Liver (tissue), 10 donors: ENCODE measurements at places on chromosomes 5 and 9.

DNA sequence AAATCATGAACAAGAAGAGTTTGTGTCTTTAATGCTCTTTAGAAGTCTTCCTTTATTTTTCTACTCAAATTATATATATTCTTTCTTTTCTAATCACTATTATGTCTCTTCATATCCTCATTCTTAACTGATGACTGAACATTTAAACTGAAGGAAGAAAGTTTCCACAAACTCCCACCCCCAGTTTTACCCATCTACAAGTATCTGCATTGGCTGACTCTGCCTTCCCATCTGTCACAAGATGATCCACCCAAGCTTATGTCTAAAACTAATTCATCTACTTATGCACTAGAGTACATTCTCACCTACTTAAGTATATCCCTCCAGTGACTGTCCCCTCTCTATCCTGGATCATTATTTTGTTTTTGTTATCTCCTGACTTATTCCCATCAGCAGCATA, 344.5 kb downstream of the PRR16 start:
- DNase-seq: no peak

DNA sequence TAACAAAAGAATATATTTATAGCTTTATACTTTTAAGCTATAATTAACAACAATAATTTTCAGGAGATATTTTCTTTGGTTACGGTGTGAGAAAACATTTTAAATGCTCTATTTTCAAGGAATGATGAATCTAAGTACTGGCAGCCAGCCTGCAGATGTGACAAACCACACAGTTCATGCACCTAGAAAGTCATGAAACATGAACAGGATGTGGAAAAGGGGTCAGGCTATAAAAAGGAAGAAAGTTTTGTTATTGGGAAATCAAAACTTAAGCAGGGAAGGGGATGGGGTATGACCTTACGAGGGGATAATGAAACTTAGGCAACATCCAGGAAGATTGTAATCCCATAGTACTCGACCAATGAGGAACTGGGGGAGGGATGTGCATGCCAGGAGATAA, 508.7 kb upstream of the GRAMD2B start:
- DNase-seq: no peak

DNA sequence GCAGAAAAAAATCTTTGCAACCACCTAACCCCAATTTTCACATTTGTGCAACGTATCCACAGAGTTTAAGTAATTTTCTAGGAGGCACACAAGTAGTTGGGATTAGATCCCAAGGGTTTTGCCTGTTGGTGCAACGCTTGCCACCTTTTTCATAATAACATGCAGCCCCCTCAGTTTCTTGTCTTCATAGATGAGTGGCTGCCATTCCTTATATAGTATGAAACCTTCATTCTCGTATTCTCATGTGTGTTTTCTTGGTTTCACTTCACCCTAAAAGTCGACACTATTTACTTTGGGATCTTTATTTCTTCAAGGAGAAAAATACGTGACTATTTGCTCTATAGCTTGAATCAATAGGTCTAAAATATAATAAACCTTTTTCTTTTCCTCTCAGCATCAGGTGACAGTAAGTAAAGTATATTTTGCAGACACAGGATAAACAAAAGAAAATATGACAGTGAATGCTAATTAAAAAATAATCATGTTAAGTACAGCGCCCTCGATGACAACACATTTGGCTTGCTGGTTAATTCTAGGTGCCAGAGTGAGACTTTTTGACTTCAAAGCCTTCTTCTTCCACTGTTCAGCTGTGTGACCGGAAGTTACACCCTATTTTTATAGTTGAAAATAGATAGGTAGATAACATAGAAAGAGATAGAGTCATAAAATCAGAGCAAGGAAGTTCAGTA, 342.8 kb upstream of the CCNG1 start:
- no peak for DNase-seq

DNA sequence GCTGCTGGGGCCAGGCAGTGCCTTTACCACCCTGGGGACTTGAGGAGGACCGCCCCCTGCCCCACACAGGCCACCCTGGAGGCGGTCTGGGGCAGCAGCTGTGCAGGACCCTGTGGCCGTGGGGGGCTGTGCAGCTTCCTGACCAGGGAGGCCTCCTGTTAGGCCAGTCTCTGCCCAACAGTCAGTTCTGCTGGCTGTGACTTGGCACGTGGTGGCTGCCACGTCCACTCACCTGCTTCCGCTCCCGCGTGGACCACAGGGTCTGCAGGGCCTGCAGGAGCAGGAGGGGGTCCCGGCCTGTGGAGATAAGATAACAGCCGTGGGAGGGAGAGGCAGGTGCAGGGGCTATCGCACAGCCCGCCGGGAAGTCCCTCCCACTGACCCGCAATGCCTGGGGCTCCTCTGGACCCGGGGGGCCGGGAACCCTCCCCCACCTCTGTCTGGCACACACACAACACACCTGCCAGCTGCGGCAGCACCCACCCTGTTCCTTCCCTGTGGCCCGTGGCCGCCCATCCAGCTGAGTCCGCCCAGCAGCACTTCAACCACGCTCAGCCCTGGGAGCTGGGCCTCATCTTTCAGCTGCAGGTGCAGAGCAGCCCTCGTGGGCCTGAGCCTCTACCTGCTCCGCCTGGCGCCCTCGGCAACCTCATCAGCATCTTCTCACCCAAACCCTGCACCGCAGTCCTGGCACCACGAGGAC, 39.7 kb downstream of the EXD3 start:
- DNase-seq: no peak

DNA sequence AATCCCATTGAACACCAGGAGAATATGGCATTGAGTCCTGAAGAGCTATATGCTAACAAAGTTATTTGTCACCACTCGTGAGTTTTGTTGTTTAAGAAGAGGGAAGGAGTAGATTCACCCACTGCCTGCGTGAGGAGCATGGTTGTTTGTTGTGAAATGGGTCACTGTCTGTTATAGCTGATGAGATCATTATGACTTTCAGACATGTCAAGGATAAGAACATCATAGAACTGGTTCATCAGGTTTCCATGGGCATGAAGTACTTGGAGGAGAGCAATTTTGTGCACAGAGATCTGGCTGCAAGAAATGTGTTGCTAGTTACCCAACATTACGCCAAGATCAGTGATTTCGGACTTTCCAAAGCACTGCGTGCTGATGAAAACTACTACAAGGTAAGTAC, 76.9 kb downstream of the SYK start:
- DNase-seq: no peak

GRCh38 chr5:150398722-150399523, 13.8 kb downstream of the CD74 start:
- no peak for DNase-seq

DNA sequence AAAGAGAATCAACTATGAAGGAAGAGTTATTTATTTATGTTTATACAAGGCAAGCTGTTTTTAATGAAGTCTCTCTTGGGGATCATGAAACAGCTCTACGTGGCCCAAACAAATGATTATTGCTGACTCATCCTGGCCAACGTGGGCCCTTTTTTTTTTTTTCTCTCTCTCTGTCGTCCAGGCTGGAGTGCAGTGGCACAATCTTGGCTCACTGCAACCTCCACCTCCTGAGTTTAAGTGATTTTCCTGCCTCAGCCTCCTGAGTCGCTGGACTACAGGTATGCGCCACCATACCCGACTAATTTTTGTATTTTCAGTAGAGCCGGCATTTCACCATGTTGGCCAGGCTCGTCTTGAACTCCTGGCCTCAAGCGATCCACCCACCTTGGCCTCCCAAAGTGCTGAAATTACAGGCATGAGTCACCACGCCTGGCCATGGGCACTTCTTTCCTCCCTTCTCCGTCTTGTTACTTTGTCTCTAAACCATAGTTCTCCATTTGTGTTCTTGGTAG, 98.3 kb downstream of the BASP1 start:
- DNase-seq: no peak

GRCh38 chr5:82097-82496, 9.9 kb upstream of the PLEKHG4B start:
- DNase-seq: no peak

DNA sequence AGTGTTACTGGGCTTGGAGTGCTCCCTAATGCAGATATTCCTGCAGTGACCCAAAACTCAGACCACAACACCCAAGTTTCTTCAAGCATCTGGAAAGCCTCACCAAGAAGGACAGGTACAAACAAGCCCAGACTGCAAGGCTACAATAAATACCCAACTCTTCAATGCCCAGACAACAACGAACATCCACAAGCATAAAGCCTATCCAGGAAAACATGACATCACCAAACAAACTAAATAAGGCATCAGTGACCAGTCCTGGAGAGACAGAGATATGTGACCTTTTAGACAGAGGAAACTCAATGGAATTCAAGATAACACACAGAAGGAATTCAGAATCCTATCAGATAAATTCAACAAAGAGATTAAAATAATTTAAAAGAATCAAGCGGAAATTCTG, 605.6 kb downstream of the PDE4D start:
- DNase-seq: no peak

- no peak for DNase-seq
Observed at GRCh38 chr5:912280-913091, 19.8 kb downstream of the TRIP13 start.

GRCh38 chr5:143440448-143441115, 37.1 kb upstream of the NR3C1 start:
- DNase-seq: no peak

DNA sequence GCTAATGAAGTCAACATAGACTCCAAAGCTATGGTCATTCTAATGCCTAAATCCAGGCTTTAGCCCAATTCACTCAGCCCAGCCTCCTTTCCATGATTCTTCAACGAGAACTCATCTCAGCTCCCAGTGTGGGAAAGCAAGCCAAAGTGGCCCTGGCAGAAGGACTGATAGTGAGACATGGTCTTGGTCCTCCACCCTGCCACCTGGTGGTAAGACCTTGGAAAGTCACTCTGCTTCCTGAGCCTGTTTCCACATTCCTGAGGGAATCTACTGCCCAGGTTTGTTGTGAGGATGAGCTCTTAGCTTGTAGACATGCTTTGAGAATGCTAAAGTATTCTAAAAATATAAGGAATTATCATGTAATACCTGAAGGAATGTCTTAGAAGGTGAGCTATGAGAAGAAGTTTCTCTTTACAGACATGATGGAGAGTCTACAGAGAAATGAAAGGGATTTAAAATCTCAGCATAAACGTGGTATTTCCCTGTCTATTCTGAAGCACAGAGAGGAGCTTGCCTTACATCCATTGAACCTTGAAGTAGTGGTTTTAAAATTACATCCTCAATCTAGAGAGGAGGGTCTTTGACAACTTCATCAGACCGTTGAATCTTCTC, 173.5 kb downstream of the TRIM32 start:
- peak; percentile 49 for DNase-seq

- DNase-seq: no peak
Observed at GRCh38 chr9:119282476-119283077, 86.7 kb downstream of the BRINP1 start.

DNA sequence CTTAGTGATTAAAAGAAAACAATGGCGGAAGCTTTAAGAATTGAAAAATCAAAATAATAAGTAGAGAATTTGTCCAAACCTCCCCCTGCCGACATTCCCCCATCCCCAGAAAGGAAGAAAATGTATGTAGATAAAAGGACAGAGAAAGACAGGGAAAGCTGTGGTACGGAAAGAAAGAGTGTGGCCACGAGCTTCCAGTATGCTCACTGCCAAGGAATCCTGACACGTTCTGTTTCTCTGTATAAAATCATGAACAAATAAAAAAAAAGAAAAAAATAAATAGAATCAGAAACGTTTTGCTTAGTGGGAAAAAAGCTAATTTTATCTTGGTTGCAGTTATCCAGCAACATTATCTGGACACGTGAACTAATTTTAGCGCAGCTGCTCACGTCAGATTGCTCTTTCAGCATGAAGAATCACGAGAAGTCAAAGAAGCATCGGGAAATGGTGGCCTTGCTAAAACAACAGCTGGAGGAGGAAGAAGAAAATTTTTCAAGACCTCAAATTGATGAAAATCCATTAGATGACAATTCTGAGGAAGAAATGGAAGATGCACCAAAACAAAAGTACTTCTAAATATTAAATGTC, 15.2 kb downstream of the DNAJC21 start:
- no peak for DNase-seq

DNA sequence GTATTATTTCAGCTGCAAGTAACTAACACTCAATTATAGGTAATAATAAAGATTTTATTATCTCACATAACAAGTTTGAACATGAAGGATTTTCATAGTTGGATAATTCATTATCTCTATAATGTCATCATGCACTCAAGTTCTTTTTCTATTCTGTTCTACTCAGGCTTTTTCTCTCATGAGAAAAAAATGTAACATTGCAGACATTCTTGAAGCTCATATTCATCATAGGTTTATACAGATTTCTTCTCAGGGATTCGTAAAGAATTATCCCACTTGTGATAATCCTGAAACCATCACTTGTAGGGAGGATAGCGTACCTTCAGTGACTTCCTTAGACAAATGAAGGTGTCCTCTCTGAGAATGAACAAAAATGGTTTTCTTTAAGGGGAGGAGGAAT, 150.3 kb downstream of the XRCC4 start:
- DNase-seq: no peak

- DNase-seq: no peak
Observed at GRCh38 chr5:83925321-83925954, 204.8 kb upstream of the HAPLN1 start.

DNA sequence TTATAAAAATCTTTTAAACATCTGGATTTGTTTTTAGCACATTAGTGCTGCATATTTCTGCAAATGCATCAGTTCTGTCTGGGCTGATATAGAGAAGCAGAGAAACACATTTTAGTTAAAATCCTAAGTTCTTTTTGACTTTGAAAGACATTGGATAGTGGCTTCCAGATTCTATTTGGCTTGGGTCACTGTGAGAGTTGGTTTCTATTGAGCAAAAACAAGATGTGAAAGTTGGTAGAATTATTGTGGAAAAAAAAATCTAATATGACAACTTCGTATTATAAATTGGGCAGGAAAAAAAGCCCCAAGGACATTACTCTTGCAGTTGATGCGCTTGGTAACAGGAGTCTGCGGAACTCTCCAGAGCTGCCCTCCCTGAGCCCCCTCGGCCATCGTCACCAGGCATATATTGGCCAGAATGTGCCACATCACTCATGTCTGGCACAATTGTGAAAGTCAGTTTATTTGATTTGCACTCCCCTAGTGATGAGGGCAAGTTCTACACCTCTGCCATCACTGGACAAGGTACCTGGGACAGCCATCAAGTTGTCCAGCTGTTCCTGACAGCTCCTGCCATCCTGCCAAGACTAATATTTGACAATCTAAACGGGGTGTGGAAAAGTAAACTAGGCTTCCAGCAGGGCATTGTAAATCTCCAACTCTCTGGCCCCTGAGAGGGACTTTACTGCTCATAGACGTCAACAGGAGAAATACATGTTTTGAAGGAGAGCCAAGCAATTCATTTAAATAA, 334.5 kb downstream of the TENT4A start:
- no peak for DNase-seq

- no peak for DNase-seq
Observed at GRCh38 chr5:91521334-91521733, 138.2 kb upstream of the ARRDC3 start.

DNA sequence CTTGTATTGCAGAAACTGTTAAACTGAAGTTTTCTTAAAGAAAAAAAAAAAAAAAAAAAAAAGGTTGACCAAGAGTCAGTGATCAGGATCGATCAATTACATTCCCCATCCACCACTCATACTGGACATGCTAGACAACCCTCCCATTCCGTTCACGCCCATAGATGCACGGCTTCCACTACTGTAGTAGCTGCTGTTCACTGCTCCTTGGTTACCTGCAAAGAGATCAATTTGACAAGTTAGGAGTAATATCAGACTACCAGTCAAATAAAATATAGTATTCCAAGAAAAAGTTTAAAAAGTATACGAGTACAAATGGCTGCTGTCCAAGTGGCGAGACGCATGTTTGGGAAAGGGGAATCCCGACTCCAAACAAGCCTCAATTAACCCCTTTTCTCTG, 8.7 kb downstream of the HNRNPH1 start:
- no peak for DNase-seq

GRCh38 chr9:78112406-78112805, 80.8 kb upstream of the GNAQ start:
- no peak for DNase-seq
